Renal pelvis (tissue), 12 donors: ENCODE measurements at places on chromosomes 11 and 22. TPM values are rescaled to one million over a fixed set of nuclear protein-coding genes. Genes with fewer than 3 reads are reported as not detected.

DNA sequence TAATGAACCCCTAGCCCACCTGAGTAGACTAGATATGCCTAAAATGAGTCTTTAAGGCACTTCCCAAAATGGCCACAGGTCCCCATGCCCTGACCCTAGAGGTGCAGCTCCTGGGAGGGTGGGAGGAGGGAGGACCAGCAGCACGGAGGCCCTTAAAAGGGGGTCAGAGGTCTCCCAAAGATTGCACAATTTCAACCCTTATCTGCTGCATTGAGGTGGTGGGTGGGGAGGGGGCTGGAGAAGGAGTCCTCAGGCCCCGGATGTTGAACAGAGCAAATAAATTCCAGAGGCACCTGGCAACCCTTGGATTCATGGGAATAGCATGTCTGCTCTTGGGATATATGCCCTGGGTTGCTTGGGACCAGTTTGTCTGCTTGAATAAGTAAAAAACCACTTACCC, 57.6 kb downstream of the NAV2 start:
- no peak for DNase-seq

DNA sequence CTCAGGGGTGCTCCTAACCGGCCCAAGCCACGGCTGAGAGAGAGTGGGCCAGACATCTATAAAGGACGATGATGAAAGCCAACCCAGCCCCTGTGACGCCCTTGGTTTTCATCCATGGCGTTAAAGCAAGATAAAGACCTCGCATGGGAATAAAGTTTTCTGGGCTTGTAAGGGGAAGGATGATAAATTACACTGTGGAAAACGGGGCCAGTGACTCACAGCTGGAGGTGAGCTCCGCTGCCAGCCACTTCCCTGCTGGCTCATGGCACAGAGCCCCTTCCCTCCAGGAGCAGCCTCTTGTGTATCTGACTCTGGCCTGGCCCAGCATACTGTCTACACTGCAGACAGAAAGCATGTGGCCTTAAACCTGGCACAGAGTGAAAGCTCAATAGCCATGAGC, 503.2 kb upstream of the B3GAT1 start:
- no peak for DNase-seq

Gene BTBD18
- polyA plus RNA-seq = 0.50 TPM

Gene KCNJ1
- 71.7 TPM for polyA plus RNA-seq

Gene SYT7
- polyA plus RNA-seq = 5.0 TPM
